Mucosa of gallbladder (tissue), 1 donor: ENCODE measurements at places on chromosomes 3 and 15.

DNA sequence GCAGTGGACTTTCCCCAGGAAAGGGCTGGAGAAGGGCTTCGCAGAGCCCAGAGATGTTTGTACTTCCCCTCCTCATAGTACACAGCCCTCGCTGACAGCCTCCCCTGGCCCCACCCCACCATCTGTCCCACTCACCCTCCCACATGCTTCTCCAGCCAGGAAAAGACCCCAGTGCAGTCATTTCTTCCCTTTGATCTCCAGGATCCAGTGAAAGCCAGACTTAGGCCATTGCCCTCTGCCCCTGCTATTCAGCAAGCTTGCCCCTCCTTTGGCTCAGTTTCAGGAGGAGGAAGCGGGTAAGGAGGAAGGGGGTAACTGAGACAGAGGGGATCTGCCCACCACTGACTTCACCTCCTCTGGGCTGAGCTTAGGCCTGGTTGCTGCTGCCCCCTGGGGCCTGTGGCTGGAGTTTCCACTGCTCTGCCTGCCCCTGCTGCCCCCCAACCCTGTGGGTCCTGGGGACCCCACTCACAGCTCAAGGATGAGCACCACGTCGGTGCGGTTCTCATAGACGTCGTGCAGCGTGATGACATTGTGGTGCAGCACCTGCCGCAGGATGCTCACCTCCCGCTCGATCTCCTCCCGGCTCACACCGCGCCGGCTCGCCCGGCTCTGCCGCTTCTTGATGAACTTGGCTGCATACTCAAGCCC is 63.1 kb downstream of the DAPK2 start:
- no peak for DNase-seq

DNA sequence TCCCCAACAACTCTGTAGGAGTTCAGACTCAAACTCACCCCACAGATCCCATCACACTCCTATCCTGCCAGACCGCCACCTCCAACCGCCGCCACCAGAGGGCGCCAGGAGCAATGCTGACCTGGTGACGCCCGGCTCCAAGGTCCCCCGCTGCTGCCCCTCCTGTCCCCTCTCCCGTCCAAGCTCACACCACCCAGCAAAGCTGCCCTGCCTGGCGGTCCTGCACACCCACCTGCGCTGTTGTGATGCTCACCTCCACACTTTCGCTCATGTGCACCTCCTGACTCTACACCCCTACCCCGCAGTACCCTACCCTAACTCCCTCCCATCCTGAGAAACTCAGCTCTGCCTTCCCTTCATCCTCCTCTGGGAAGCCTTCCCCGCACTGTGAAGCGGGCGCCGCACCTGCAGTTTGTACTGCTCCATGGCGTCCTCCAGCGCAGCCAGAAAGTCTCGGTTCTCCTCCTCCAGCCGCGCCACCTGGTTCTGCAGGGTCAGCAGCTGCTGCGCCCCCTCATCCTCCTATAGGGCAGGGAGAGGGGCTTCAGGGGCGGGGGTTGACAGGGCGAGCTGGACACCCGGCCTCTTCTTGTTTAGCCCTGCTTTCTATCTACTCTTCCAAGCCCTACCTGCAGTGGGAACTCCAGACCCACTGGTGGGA is 7.9 kb downstream of the KIF7 start:
- DNase-seq: peak; percentile 69

DNA sequence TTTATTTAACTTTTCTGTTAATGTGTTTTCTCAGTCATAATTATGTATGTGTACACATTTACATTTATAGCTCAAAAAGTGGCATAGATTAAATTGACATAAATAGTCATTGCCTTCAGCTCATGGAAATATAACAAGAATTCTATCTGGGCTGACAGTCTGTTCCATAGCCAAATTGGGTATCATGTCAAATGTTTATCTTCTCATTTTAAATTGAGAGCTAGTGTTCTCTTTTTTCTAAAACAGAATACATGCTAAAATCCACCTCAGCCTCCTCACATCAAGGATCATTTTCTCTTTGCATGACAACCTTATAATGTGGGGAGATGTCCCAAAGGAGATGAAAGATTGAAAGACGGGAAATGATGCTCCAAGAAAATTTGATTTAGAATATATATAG is 144.1 kb upstream of the BCHE start:
- DNase-seq: no peak

GRCh38 chr3:174397848-174398247 is 461.3 kb upstream of the NAALADL2 start:
- DNase-seq: no peak
